ENCODE measurements at places on chromosomes 7 and 10.

DNA sequence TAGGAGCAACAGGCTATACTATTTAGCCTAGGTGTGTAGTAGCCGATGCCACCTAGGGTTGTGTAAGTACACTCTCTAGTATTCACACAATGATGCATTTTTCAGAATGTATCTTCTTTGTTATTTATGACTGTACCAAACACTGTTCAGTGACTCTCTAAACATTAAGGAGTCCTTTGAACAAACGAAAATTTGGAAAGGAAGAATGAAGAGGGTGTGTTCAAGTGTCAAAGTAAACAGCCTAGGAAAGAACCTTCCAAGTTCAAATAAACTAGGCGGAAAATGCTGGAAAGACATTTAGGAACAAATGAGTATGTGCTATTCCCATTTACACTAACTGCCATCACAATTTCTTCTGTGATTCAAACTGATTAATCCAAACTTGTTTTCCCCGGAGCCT is 142.4 kb downstream of the CHCHD3 start:
- DNase-seq: no peak

DNA sequence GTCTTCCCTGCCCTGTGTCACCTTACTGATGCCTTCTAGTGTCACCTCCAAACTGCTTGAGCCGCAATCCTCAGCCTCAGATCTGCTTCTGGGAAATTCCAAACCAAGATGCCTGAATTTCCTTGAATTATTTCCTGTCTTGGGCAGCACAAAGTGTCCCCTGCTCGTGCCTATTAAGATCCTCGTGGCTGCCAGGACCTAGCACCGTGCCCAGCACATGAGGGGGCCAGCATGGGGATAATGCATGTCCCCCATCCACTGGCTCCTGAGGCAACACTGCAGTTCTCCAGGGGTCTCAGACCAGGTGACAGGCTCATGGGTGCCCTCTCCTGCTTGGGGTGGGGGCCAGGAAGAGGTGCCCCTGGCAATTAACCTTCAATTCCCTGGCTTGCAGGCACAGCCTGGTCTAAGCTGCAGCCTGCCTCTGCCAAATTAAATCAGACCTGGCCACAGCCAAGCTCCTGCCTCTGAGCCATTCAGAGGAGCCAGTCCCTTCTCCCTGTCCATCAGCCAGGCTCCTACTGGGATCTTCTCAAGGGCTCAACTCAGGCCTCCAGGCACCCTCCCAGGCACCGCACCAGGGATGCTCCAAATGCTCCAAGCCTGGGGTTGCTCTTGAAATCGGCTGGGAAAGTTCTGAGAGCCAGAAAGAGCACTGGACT is 146.6 kb downstream of the SH3PXD2A start:
- DNase-seq: no peak

GRCh38 chr10:110698340-110698739 is 54.2 kb downstream of the RBM20 start:
- no peak for DNase-seq

GRCh38 chr10:101228153-101228965 is 904 bp downstream of the LBX1 start:
- no peak for DNase-seq

GRCh38 chr7:33673029-33673700 is 232.2 kb upstream of the BMPER start:
- no peak for DNase-seq

- no peak for DNase-seq
Measured at GRCh38 chr7:137818036-137818435, 28.7 kb downstream of the DGKI start.

DNA sequence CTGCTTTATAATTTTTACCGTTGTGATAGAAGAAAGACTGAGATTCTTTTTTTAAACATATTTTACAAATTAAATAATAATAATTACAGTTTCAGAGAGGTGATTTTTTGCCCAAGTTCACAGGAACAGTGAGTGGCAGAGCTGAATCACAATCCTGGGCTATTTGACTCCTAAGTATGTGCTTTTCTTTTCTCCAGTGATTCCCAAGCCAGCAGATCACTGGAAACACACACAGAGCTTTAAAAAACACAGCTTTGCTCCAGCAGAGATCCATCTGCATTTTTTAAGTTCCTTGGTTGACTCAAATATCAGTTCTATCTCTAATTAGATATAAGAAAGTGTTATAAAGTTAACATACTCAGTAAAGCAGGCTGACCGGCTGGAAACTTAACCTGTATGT is 69.0 kb downstream of the AHR start:
- no peak for DNase-seq

- no peak for DNase-seq
Measured at GRCh38 chr7:131011976-131012375, 278.0 kb upstream of the KLF14 start.

DNA sequence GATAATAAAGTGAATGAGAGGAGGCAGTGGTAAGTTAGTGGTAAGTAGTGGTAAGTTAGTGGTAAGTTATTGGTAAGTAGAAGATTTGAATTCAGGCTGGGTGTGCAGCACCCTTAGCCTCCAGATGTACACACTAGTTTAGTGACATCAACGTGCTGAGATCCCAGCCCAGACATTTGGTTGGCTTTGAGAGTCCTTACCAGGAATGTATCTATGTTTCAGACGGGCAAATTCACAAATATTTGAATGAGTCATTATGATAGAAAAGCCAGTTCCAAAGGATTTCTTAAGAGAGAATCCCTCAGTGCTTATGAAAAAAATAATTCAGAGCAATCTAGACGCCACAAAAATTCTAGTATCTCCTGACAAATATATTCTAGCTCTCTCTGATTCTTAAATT is 70.0 kb downstream of the ARL4A start:
- DNase-seq: no peak

- no peak for DNase-seq
Measured at GRCh38 chr10:112687647-112688046, 240.6 kb downstream of the VTI1A start.
